ENCODE measurements at places on chromosomes 6 and 20.

GRCh38 chr6:13025893-13026499 is 302.3 kb downstream of the TBC1D7 start:
- DNase-seq = no peak

DNA sequence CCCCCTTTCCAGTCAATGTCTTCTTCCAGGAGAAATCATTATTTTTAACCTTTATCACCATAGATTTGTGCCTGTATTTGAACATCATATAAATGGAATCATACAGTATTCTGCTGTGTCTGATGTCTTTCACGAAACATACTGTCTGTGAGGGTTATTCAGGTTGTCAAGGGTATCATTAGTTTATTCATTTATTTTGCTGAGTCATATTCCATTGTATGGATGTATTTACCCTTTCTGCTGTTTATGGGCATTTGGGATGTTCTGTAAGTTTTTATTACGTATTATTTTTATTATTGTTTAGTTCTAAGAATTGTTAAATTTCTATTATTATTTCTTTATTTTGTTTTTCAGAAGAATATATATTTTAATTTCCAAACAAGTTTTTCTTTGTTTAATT is 22.0 kb downstream of the DNPH1 start:
- no peak for DNase-seq

- DNase-seq = no peak
Measured at GRCh38 chr6:85127696-85128243, 322.1 kb upstream of the NT5E start.

- no peak for DNase-seq
Measured at GRCh38 chr6:163813979-163814493, 399.5 kb downstream of the QKI start.

GRCh38 chr20:57473246-57474048 is 51.5 kb downstream of the CTCFL start:
- DNase-seq = no peak

GRCh38 chr20:40578961-40579360 is 110.1 kb downstream of the MAFB start:
- no peak for DNase-seq

- no peak for DNase-seq
Measured at GRCh38 chr20:51446656-51447055, 95.9 kb downstream of the NFATC2 start.

GRCh38 chr6:2124260-2124709 is 121.1 kb downstream of the GMDS start:
- DNase-seq = no peak

- DNase-seq = peak; percentile 44
Measured at GRCh38 chr6:45741437-45742171, 274.1 kb downstream of the CLIC5 start.

DNA sequence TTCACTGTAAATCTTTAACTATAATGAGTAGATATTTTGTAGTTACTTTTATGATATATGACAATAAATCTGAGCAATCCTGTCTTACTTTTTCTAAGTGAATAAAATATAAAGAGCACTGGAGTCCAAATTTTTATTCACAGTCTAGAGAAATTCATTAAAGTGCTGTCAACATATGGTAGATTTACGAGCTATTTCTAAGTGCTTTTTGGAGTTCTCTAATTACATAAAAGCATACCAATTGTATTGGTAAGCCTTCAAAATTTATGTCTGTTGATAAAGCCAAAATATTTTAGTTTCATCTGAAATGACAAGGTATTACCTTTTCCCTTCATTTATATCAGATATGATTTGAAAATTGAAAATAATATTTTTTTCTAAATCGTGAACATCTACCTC is 75.4 kb downstream of the MAN1A1 start:
- no peak for DNase-seq

DNA sequence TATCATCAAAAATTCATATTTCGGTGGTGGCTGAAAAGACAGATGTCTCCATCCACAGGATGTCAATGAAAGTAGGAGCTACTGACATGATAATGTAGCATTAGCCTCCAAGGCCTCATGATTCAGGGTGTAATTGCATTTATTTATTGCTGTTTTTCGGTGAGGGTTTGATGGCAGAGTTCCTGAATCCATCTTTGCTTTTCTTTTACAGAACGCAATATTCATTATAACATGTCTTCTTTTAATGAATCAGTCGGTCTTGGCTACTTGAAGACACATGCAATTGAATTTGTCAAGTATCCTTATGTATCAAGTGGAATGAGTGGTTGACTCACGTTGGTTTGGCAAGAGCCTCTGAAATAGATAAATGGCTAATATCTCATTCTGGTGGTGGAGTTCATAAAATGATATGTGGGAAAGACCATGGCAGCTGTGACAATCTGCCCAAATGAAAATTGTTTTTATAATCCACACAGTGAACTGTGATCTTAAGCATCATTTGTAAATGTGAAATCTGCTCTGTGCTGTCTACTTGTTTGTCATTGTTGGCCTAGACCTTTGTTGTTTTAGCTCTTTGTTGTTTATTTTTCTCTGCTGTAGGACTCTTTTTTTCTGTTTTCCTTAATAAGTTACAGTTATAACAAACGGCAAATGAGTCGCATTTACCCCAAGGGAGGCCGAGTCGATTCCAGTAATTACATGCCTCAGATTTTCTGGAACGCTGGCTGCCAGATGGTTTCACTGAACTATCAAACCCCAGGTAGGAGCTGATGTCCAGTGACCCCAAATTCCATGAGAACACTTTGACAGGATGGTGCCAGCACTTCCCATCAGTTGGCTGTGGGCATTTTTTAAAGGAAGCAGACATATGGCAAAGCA is 105.7 kb upstream of the LAMP5 start:
- no peak for DNase-seq

DNA sequence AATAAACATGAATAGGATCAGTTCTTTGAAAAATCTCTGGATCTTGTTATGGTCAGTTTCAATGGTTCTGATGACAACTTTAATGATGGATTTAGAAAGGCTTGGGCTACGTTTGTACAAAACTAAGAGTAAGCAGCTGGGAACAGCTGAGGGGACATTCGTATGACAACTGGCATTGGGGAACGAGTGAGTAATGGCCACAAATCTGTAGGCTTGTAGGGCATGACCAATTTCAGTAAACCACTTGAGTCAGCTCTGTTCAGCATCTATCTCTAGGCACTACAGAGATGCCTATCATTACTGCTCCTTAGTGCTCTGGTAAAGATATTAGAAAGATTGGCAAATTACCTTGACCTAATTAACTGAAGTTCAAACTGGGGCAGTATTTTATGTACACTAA is 1375.6 kb downstream of the EPHA7 start:
- no peak for DNase-seq

DNA sequence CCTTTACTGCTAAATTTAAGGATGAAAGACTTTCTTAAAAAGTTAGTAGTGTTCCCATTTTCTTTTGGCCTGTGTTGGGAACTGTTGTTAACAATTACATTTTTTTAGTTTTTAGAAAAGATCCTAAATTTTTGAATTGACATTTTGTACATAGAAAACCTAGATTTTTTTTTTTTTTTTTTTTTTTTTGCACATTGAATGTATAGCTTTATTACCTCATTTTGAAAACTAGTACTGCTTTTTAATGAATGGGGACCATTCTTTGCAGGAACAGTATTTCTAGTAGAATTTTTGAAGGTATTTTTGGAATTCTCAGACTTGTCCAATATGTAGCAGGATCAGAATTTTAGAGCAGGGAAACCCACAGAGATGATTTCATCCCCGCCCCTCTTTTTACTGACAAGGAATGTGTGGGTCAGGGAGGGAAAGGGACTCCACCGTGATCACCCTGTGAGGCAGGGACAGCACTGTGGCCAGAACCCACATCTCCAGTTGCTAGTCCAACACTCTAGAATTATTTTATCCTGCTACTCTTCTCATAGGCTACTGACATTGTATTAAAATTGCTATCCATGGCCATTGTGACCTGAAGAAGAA is 154.4 kb upstream of the SUPT3H start:
- no peak for DNase-seq

GRCh38 chr20:49615401-49616153 is 47.6 kb upstream of the PTGIS start:
- no peak for DNase-seq

All from hypothalamus (tissue), 51 donors.